ENCODE measurements at places on chromosomes 12 and 14.

- DNase-seq, result no peak
Observed at GRCh38 chr14:51370758-51371386, 130.8 kb downstream of the TMX1 start.

DNA sequence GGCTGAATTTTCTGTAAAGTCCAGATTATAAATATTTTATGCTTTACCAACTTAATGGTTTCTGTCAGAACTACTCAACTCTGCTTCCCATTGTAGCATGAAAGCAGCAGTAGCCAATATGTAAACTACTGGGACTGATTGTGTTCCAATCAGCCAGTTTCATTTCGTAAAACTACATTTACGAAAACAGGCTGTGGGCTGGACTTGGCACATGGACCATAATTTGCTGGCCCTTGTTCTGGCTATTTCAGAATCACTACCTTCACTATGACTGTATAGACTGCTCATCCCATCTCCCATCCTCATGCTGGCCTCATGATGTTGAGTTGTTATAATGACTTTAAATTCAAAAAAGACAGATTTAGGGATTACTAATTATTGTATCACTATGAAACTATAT, 38.7 kb downstream of the FAR2 start:
- no peak for DNase-seq

- no peak for DNase-seq
Observed at GRCh38 chr12:97182769-97183168, 275.7 kb downstream of the NEDD1 start.

DNA sequence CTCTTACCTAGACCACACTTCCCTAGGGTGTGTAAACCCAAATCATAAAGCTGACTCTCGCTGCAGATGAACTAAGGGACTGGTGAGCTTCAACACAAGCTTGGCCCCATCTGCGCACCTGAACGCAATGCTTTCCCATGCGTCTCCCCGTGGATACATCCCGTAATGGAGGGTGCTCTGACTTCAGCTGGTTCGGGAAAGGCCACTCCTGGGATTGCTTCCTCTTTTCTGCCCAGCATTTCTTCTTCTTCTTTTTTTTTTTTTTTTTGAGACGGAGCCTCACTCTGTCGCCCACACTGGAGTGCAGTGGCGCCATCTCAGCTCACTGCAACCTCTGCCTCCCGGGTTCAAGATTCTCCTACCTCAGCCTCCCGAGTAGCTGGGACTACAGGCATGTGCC, 27.7 kb upstream of the ETFBKMT start:
- no peak for DNase-seq

DNA sequence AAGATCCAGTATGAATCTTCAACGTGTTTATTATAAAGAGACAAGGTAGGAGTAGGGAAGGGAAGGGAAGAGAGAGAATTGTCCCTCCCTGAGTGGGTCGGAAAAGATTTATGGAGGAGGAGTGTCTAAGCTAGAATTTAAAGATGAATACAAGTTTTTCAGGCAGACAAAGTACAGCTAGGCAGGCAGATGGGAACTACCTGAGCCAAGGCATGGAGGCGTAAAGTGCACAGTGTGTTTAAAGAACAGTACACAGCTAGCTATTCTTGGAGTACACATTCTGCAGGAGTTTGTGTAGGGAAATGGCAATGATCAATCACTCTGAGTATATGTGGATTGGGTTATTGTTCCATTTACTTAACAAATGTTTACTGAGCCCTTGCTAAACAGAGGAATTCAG, 20.1 kb downstream of the PLEKHG7 start:
- DNase-seq, result no peak

GRCh38 chr12:115451780-115452736, 768.1 kb upstream of the TBX3 start:
- DNase-seq, result no peak

DNA sequence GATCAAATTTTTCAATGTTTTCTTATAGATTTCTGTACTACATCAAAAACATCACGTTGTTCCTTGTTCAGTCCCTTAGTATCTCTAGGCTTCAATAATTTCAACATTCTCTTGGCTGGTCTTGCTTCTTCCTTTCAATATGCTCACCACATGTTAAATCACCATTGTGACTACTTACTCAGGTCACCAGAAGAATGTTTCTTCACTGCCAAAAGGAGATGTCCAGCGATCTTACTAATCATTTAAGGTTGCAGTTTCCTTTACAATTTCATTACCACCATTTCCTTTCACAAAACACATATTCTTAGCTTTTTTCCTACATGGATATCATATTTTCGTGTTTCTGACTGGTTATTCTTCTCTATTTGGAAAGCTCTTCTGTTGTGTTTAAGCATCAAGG, 363.8 kb downstream of the NAV3 start:
- DNase-seq, result no peak

GRCh38 chr14:91786188-91786587, 54.3 kb upstream of the CATSPERB start:
- no peak for DNase-seq

- DNase-seq, result no peak
Observed at GRCh38 chr14:101066826-101067510, 163.4 kb upstream of the RTL1 start.

DNA sequence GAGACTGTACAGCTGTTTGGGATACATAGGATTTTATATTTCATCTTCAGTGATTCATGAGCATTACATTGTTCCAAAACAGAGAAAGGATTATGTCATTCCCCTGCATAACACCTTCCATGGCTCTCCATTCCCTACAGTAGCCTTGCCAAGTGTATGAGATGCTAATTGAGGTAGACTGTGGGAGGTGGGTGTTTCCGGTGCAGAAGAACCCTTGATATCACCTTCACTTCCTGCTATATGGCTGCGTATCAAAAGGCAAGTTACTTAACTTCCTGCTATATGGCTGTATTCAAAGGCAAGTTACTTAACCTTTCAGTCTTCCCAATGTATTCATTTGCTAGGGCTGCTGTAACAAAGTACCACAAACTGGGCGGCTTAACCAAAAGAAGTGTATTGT, 11.2 kb downstream of the FAR2 start:
- no peak for DNase-seq

- no peak for DNase-seq
Observed at GRCh38 chr14:71698673-71699072, 233.6 kb upstream of the RGS6 start.

DNA sequence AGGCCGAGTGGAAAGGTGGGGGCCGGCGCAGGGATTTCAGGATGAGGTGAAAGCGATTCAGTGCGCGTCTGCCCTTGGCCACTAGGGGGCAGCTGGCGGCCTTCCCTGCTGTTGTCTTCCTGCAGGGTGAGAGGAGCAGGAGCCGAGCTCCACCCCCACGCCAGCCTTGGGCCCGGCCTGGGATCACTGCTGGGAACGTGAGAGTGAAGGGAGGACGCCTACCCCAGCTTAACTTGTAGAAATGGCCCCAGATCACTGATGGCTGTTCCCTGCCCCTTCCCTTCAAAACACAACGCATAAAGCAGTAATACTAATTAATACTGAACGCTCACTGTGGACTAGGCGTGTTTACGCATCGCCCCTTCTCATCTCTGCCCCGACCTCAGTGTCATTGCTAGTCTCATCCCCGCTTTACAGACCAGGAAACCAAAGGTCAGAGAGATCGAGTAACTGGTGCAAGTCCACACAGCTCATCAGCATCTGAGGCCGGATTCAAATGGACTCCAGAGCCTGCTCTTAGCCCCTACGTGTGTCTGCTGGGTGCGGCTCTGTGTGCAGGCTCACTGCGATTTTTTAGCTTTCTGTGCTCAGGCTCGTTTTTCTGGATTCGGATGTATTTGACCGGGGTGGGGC, 24.3 kb downstream of the MVK start:
- peak; percentile 95 for DNase-seq

- DNase-seq, result no peak
Observed at GRCh38 chr14:76767681-76768656, 6.7 kb downstream of the VASH1 start.

DNA sequence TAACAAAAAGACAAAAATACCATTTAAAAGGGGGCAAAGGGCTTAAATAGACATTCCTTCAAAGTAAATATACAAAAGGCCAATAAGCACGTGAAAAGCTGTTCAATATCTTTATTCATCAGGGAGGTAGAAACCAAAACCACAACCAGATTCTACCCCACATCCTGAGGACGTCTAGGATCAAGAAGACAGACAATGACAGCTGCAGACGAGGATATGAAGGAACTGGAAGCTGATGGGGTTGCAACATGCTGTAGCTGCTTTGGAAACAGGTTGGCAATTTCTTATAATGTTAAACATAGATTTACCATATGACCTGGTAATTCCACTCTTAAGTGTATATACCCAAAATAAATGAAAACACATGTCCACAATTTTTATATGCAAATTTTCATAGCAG, 85.1 kb upstream of the C14orf180 start:
- DNase-seq, result no peak

- DNase-seq, result no peak
Observed at GRCh38 chr12:26425587-26426260, 230.4 kb downstream of the SSPN start.

DNA sequence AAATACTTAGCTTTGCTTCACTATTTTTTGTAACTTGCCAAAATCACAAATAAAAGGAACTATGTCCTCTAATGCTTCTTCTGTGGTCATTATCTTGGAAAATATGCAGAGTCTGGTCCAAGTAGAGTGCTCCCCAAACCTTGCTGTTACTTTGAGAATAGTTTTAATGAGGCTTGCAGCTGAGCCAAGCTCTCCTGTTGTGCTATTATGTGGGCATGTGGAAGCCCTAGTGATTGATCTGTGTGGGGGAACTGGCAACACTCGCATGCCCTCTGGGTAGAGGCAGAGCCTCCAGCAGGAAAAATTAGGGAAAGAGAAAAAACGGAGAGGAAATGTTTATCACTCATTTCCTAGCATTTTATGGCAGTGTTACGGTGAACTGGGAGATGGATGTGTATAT, 473.1 kb downstream of the EGLN3 start:
- no peak for DNase-seq

- DNase-seq, result no peak
Observed at GRCh38 chr14:101723061-101723595, 38.4 kb upstream of the PPP2R5C start.

GRCh38 chr12:32296567-32296966, 102.8 kb upstream of the FGD4 start:
- DNase-seq, result no peak

- DNase-seq, result no peak
Observed at GRCh38 chr12:1839956-1840951, 19.9 kb downstream of the LRTM2 start.

- DNase-seq, result no peak
Observed at GRCh38 chr12:12819221-12819620, 6.1 kb downstream of the DDX47 start.

DNA sequence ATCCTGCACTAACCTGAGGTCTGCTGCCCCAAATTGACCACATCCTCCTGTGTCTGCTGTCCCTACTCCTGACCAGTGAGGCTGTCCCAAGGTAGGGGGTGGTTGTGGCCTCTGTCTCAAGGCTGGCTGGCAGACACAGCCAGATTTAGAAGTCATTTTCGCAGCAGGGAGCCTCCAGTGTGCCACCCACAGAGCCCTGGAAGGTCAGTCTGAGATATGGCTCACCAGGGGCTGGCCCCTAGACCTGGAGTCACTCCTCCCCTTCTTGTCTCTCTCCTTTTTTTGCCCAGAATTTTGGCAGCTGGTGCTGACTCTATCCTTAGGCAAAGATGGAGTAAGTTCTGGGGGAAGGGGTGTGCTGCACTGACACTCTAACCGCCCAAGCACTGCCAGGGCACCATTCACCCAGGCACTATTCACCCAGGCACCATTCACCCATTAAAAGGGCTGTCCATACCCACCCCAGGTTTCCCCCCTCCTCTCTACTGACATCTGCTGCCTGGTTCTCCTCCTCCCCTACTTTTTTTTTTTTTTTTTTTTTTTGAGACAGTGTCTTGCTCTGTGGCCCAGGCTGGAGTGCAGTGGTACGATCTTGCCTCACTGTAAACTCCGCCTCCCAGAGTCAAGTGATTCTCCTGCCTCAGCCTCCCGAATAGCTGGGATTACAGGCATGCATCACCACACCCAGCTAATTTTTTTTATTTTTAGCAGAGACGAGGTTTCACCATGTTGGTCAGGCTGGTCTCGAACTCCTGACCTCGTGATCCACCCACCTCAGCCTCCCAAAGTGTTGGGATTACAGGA, 7.7 kb downstream of the DDN start:
- no peak for DNase-seq

GRCh38 chr14:59871166-59871495, 555 bp upstream of the RTN1 start:
- DNase-seq, result no peak

GRCh38 chr14:69093631-69094421, 59.1 kb downstream of the DCAF5 start:
- no peak for DNase-seq

GRCh38 chr12:130621696-130622298, 94.3 kb downstream of the RIMBP2 start:
- no peak for DNase-seq

DNA sequence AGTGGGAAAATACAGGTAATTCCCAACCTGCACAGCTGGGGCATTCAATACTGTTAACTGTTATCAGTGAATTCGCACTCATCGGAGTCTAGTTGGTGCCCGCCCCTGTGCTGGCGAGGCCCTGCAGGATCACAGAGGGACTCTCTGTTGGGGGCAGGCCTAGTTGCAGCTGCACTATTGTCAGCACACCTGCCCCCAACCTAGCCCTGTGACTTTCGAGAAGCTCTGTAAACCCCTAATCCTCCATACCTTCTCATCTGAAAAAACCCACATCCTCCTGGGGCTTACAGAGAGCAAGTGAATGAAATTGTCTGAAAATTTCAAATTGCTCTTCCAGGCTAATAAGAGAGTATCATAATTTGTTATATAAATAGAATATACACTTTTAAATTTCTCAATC, 132.2 kb upstream of the NUDT4 start:
- no peak for DNase-seq

GRCh38 chr12:4809013-4809448, 88.8 kb downstream of the GALNT8 start:
- DNase-seq, result no peak

- no peak for DNase-seq
Observed at GRCh38 chr12:13170892-13171490, 25.5 kb upstream of the EMP1 start.

GRCh38 chr12:15731940-15732339, 57.2 kb downstream of the EPS8 start:
- no peak for DNase-seq

DNA sequence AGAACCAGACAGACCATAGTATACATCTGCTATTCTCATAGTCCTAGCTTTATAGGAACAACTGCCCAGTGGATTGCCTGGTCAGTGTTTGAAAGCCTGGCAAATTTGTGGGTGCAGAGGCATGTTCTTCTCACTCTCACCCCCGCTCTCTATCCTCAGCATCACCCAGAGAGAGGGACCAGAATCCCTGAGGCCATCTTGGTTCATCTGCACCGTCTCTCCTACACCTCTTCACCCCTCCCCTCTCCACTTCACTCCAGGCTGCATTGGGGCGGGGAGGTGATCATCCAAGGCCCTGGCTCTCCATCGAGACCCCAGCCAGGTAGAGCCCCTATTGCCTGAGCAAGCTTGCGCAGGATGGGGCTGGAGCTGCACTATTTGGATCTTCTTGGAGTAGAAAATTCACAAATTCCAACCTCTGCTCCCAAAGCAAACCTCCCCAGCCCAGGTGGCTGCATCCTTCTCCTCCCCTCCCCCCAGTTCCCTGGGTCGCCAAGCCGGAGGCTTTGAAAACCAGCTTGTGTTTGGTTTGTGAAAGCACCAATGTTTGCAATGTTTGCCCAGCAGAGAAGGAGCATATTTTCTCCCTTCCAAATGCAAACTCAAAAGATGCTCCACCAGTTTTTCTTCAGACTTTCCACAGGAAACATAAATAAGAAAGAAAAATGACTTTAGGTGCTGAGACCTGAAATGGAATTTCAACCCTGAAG, 18.6 kb upstream of the COL2A1 start:
- DNase-seq, result no peak

GRCh38 chr12:82132390-82132789, 225.8 kb downstream of the CCDC59 start:
- DNase-seq, result no peak

- no peak for DNase-seq
Observed at GRCh38 chr14:91406982-91407381, 10.6 kb downstream of the CCDC88C start.

Data from 8988T (cell line).